Umbilical cord (tissue), 2 donors: ENCODE measurements at places on chromosomes 13 and 19. TPM values are rescaled to one million over a fixed set of nuclear protein-coding genes. Genes with fewer than 3 reads are reported as not detected.
A peak's percentile ranks its signal among the peaks of the same experiment; 100 is the strongest.

MEIOSIN gene
- total RNA-seq: not detected

RFPL4AL1 gene
- total RNA-seq: 20.2 TPM

IL27RA gene
- total RNA-seq: 0.96 TPM

ZNF132 gene
- total RNA-seq: 24.8 TPM

DNA sequence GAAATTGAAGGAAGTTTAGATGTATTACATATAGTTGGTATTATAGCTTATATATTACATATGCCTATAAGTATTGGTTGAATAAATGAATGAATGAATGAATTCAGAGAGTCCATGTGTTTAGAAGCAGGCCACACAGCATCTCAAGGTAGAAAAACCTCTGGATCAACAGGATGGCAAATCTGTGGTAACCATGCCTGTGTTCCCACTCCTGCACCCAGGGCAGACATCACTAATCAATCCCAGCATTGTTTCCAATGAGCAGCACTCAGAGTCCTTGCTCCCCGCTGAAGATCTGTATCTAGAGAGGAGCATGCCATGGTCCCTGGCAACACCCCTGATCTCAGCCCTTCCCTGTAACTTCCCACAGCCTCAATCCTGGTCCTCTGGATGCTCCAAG is 944 bp downstream of the CEACAM19 start:
- no peak for DNase-seq

DNA sequence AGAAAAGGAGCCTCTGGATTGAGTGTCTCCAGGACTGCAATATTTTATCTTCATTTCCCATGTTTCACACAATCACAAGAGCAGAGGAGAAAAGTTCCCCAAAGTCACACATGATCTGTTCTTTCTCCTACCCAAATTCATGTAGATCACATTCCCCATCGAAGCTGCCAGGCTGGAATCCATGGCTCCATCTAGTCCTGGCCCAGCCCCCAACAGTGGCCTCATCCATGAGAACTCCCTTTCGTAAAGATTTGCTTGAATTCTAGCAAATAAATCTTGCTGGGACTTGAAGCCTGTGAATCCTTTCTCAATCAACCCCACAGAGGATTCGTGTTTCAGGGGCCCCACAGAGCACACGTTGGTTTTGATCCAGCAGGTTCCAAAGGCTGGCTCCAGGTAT is 109.5 kb downstream of the COL4A1 start:
- peak; percentile 43 for DNase-seq

- no peak for DNase-seq
Measured at GRCh38 chr19:7690779-7691258, 10.2 kb downstream of the TRAPPC5 start.
